NCI-H460 (cell line): ENCODE measurements at places on chromosomes 5 and 9. TPM values are rescaled to one million over a fixed set of nuclear protein-coding genes. Genes with fewer than 3 reads are reported as not detected.

The FAM221B gene
- total RNA-seq, result not detected in 2 replicates

The CERT1 gene
- 7.8 and 9.0 TPM in 2 replicates for total RNA-seq

The SMAD5 gene
- total RNA-seq, result 52.9 and 57.9 TPM in 2 replicates

The LCN9 gene
- not detected in 2 replicates for total RNA-seq

The ABLIM3 gene
- total RNA-seq, result 6.5 and 7.0 TPM in 2 replicates

The SNCB gene
- 0.10 TPM in 1 of 2 replicates, not detected in the other for total RNA-seq

The GMCL2 gene
- total RNA-seq, result not detected in 2 replicates

The SPINK4 gene
- not detected in 2 replicates for total RNA-seq

The BNC2 gene
- total RNA-seq, result 5.7 and 5.8 TPM in 2 replicates

The LRRC19 gene
- total RNA-seq, result not detected in 2 replicates

The IFNK gene
- total RNA-seq, result not detected in 2 replicates

The C9 gene
- not detected in 2 replicates for total RNA-seq

The DOCK8 gene
- total RNA-seq, result 0.12 and 0.69 TPM in 2 replicates

The SHLD3 gene
- 7.5 and 10.2 TPM in 2 replicates for total RNA-seq

DNA sequence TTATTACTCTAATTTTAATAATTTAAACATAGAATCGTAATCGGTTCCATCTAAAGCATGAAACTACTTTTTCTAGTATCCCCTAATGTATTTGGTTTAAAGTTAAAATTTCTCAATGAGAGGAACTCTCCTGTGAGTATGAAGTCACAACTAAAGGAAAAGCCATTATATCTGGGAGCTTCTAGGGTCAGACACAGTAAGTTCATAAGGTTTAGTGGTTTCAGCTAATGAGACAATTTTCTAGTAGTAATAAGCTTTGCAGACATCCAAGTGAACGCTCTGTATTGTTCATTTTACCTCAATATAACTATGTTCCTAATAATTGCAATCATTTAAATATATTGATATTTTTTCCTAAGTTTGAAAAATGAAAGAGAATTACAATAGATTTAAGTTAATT lies 364.4 kb upstream of the CDH9 start:
- peak; percentile 8 for DNase-seq

DNA sequence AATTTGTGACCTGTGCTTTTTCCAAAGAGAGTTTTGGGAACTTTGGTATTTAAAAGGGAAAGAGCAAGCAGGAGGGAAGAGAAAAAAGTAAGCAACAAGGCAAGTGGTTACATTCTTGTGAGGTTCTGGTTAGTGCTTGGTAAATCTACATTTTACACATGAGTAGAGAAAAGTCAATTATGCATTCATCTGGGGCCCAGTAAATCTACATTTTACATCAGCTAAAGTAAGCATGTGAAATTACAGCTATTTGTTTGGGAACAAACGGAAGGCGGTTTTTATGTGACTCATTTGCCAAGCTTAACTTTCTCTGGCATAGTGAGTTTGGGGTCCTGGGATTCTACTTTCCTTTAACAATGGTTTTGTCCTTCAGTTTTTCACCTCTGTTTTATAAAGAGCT lies 102.2 kb downstream of the SNX18 start:
- DNase-seq, result no peak

- DNase-seq, result no peak
These were observed 468.8 kb downstream of the BNC2 start for GRCh38 chr9:16401701-16402100.

DNA sequence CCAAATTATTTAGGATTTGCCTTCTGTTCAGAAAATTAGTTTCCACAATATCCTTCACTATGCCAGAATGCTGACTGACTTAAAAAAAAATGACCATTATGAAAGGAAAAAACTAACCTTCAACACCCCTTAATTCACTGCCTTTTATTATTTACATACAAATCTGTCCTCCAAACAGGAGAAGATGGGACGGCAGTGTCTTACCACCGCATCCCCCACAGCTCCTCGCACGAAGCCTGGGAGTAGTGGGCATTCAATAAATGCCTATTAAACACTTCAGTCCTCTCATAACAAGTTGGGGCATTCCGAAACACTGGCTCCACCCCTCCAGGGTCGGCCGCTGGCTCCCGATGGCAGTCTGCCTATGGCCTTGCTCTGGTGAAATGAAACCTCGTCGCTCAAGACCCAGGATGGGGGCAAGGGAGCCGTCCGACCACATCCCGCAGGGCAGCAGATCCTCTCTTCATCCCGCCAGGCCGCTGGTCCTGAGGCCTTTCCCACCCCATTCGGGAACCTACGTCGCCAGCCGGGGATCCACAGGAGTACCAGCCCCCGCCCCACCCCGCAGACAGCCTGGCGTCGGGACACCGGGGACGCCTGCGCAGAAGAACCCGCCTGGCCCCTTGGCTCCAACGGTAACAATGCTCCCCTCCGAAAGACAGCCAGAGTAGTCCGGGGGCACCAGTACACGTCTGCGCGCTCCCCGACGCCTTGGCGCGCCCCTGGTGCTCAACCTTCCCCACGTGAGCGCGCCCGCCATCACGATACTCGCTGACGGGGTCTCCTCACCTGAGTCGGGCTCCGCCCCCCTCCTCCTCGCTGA lies 613 bp downstream of the ZBTB5 start:
- DNase-seq, result peak; percentile 32

GRCh38 chr5:122704247-122705036 lies 70.4 kb upstream of the SNX2 start:
- peak; percentile 49 for DNase-seq

- no peak for DNase-seq
These were observed 28.5 kb upstream of the TNFSF15 start for GRCh38 chr9:114834386-114834785.

DNA sequence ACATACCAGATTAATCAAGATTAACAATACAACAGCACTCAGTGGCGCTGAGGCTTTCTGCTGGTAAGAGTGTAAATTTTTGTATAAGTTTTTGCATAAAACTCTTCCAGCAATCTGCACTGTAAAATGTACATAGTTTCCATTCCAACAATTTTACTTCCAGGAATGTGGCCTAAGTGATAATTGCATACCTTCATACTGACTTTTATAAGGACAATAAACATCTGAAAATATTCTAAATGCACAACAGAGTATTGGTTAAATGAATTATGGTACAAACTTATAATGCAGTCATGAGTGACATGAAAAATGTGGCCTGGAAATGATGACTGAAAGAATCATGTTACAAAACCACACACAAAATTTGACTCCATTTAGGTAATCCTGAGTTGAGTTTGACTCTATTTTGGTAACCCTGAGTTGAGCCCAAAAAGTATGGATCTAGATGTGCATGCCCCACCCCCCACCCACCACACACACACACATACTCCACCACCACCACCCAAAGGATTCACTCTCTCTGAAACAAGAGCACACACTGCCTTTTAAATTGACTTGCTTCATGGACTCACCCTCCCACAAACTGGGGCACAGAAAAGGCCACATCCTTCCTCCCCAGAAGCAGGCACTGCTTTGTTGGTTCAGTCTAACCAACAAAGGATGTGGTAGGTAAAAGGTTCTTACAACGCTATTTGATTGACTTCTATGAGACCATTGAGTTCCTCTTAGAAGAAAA lies 137.6 kb downstream of the SUSD1 start:
- DNase-seq, result no peak

- no peak for DNase-seq
These were observed 57.7 kb downstream of the NREP start for GRCh38 chr5:111699324-111699723.

GRCh38 chr5:124902097-124902821 lies 155.8 kb upstream of the ZNF608 start:
- no peak for DNase-seq

DNA sequence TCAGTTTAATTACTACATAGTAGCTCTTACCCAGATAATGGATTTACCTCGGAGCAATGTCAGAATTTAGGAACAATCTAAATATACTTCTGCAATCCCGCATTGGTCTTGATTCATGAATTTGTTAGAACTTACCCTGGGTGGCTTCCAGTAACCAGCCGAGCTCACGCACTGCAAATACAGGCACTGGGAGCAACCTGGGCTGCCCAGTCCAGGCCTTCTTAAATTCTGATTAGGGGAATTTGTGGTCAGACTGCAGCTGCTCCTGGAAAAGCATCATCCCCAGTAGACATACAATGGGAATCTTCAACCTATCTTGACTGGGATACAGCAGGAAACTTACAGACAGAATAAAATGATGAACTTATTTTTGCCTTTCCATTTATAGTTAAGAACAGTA lies 270.3 kb downstream of the SPOCK1 start:
- no peak for DNase-seq

DNA sequence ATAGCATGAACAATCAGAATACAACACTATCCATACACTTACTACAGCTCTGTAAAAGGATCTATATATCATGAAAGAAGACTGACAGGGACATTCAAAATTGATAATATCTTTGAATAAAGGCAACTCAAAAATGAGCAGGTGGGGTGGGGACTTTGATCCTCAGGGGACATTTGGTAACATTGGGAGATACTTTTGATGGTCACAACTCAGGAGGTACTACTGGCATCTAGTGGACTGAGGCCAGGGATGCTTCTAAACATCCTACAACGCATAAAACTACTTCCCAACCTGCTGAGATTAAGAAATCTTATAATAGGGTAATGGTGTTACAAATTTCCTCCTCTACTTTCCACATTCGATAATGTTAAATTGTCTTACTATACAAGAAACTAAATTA lies 243.9 kb downstream of the ARL15 start:
- no peak for DNase-seq

DNA sequence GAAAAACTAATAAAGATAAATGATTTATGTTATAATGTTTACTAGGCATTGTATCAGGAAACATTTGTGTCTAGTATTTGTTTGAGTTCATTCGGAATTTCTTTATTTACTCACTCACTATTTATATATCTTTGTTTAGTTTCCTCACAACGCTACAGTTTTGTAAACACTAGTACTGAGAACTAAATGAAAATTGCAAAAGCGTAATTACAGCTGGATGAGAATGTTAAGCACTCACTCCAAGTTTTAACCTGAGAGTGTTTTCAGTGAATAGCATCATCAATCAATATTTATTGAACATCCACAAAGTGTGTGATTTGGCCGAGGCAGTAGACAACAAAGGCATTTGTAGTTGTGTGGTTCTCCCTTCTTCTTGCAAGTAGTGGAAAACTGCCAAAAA lies 969.6 kb upstream of the DMAC1 start:
- DNase-seq, result no peak

- no peak for DNase-seq
These were observed 67.7 kb upstream of the UBTD2 start for GRCh38 chr5:172351240-172351778.

- DNase-seq, result no peak
These were observed 234.7 kb downstream of the NR2F1-AS1 start for GRCh38 chr5:93346301-93346700.

GRCh38 chr9:3842839-3843238 lies 317.0 kb upstream of the RFX3 start:
- DNase-seq, result no peak

- DNase-seq, result no peak
These were observed 370.8 kb upstream of the PTGER4 start for GRCh38 chr5:40308867-40309266.

DNA sequence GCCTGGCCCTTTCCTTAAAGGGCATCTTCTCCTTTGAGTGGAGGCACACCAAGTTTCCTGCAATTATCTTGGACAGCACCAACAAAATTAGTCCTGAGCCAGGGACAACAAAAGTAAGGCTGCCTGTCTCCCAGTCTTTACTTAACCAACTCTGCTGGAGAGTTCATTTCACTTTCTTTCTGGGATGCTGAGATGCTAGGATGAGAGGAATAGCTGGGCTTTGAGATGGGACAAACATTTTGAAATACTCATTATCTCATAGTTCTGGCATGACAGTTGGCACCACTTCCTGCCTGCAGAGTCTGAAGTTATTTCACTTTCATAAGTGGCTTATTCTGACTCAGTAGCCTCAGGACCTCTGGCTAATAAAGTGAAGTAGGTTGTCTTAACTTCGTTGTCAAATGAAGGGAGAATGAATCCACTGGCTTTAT lies 157.0 kb downstream of the C9orf152 start:
- DNase-seq, result no peak
